ENCODE measurements at places on chromosomes 16 and 17.
A peak's percentile ranks its signal among the peaks of the same experiment; 100 is the strongest.

DNA sequence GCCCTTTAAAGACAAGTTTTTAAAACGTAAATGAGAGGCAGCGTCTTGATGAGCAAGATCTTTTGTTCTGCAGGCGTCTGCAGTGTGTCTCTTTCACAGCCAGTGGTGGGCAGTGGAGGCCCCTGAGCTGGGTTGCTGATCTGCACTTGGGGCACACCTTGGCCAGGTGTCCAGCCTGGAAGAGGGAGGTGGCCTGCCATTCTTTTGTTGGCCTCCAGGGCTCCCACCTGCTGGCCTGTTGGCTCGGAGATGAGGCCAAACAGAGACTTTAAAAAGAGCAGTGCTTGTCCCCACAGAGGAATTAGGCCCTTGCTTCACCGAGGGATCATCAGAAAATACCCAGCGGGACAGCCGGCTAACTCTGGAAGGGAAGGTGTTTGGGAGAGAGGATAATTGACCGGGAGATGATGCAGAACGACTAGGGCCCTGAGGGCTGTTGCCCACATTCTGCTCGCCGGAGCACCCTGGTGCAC, 145.9 kb upstream of the PLCG2 start:
- DNase-seq, result no peak

GRCh38 chr16:51114382-51114781, 36.7 kb downstream of the SALL1 start:
- no peak for DNase-seq

DNA sequence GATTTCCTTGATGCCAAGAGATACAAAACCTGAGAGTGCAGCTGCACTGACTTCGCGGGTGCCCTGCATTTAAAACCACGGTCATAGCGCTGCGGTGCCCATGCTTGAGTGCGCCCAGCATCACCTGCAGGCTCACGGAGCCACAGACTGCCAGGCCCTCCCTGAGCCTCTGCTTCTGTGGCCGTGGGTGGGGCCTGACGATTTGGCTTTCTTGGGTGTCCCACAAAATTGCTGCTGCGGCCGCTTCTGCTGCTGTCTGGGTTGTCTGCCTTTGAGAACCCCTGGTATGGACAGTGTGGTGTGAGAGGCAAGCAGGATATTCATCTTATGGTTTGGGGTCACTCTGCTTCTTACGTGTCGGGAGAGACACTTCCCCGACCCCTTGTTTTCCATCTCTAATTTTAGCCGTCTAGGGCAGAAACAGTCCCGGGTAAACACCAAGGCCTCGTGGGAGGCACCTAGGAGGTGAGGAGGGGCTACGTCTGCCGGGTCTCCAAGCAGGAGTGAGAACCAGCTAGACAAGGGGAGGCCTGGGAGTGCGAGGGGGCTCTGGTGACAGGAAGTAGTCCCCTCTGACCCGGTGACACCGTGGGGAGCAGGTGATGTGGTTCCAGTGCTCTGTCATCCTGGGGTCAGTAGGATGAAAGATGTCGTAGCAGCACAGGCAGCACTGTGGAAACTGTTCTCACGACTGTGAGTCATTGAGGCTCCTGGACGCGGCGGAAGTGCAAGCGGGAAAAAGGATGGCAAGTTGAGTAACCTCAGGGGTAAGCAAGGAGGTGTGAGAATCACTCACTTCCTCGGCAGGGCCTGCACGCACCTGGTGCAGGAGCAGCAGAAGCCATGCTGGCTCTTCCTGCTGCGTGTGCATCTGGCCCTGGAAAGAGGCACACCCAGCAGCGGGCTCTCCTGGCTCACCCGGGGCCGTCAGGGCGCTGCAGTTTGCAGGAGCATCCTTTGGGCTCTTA, 176.3 kb downstream of the RPTOR start:
- no peak for DNase-seq

DNA sequence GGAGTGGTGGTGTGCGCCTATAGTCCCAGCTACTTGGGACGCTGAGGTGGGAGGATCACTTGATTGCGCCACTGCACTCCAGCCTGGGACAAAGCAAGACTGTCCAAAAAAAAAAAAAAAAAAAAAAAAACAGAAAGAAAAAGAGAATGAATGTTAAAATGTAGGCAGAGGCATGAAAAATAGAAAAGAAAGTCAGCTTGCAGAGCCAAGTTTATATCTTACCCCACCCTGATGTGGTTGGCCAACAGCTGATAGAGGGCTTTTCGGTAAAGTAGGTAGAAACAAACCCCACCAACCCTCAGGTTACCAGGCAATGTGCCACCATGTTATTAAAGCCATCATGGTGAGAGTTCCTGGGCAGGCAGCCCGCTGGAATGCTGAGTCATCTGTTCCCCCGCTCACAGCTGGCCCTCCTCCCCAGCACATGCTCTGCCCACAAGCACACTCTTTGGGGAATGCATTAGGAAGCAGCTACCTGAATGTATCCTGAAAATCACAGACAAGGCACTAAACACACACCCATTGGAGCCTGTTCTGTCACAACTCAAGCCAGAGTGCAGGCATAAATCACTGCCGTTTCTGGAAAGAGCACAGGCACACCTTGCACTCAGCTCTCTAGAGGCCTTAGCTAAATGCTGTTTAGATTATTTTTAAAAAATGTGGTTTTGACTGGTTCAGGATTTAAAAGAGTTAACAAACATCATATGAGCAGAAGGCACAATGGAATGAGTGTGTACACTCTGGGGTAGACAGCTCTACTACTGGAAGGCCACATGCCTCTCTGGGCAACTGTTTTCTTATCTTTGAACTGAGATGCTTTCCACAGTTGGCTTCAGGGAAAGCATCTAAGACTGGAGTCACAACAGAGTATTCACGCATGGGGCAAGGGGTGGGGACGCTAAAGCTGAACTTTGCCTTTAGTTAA, 128.5 kb downstream of the PARN start:
- DNase-seq, result peak; percentile 47

- no peak for DNase-seq
Observed at GRCh38 chr16:5580296-5580695, 482.7 kb upstream of the EEF2KMT start.

DNA sequence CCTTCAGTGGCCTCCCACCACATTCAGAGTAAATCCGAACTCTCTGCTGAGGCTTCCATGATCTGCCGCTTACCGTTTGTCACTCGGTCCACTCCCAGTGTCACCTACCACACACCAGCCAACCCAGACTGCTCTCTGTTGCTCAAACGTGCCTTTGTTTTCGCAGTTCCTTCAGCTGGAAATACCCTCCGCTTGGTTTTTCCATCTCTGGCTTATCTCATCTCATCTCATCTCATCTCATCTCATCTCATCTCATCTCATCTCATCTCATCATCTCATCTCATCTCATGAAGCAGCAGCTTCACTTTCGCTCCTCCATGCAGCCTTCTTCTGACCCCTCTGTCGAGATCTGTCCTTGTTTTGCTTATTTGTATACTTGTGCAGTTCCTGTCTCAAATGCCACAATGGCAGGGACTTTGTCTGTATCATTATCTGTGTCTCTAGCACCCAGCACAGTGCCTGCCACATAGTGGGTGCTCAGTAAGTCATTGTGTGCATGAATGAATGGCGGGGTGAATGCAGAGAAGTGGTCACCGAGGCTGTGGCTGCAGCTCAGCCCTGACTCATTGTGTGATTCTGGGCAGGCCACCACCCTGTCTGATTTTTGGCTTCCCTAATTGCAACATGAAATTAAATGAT, 3.8 kb upstream of the SNX20 start:
- DNase-seq, result no peak

GRCh38 chr16:4498546-4499195, 22.5 kb downstream of the HMOX2 start:
- no peak for DNase-seq

- DNase-seq, result no peak
Observed at GRCh38 chr16:4283441-4283840, 10.6 kb upstream of the TFAP4 start.

- no peak for DNase-seq
Observed at GRCh38 chr16:30570636-30571444, 674 bp downstream of the ZNF688 start.

DNA sequence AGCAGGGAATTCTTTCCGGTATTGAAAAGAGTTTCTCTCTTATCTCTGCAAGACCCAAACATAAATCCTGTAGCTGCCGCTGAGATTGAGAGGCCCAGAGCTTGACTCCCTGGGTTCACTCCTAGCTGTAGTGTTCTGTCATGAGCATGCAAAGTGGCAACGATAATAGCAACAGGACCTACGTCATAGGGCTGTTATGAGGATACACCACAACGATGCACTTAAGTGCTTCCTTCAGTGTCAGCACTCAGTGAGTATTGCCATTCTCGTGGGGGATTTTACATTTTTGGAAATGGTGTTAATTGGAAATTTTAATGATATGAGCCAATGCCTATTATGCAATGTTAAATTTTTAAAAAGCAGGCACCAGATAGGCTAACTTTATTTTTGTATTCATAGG, 199.8 kb downstream of the CYLD start:
- no peak for DNase-seq

Measured in NCI-H1436 treated with DMSO at 0.1 percent for 48 hours (cell line).